ENCODE measurements at places on chromosomes 2 and 18. TPM values are rescaled to one million over a fixed set of nuclear protein-coding genes. Genes with fewer than 3 reads are reported as not detected.

UGGT1 gene
- 63.8 TPM for total RNA-seq

- no peak for DNase-seq
Measured at GRCh38 chr2:171406044-171406443, 27.7 kb downstream of the METTL8 start.

DNA sequence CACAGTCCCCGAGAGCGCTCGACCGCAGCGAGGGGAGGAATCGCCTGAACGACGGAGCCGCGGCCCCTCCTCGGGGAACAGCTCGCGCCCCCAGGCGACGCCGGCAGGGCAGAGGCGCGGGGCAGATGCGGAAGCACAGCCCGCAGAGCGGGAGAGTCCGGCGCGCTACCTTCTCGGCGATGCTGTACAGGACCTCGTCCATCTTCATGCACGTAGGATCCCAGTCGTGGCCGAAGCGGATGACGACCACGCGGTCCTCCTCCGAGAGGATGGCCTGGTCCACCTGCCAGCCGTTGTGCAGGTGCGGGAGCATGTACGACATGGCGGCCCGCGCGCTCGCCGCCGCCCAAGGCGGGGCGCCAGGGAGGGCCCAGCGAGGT lies 302 bp downstream of the TXNL4A start:
- DNase-seq = peak; percentile 35

KCNJ13 gene
- total RNA-seq = not detected

PID1 gene
- total RNA-seq = 0.84 TPM

- DNase-seq = no peak
Measured at GRCh38 chr2:182906454-182906853, 40.0 kb upstream of the FRZB start.

- DNase-seq = no peak
Measured at GRCh38 chr2:175931805-175932204, 70.3 kb downstream of the LNPK start.

- DNase-seq = peak; percentile 92
Measured at GRCh38 chr2:58601017-58601416, 359.9 kb upstream of the FANCL start.

DNA sequence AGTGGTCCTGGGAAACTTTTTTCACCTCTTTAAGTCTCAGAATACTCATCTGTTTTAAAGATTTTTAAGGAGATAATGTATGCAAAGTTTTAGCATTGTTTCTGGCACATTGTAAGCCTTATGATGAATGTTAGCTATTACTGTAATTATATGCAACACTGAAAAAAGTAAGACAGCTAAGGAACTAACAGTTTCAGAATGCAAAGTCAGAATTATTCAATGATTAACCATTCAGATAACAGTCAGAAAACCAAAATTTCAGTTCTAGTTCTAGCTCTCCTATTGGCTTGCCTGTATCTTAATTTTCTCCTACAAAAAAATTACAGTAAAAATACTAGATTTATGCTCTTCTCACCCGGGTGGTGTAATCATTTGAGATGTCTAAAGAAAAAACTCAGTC lies 101.1 kb downstream of the SLC4A10 start:
- DNase-seq = no peak

DAW1 gene
- total RNA-seq = 1.0 TPM

- DNase-seq = peak; percentile 14
Measured at GRCh38 chr2:183283209-183283608, 159.0 kb downstream of the NUP35 start.

GRCh38 chr2:199378948-199379650 lies 78.6 kb downstream of the SATB2 start:
- peak; percentile 85 for DNase-seq

DNA sequence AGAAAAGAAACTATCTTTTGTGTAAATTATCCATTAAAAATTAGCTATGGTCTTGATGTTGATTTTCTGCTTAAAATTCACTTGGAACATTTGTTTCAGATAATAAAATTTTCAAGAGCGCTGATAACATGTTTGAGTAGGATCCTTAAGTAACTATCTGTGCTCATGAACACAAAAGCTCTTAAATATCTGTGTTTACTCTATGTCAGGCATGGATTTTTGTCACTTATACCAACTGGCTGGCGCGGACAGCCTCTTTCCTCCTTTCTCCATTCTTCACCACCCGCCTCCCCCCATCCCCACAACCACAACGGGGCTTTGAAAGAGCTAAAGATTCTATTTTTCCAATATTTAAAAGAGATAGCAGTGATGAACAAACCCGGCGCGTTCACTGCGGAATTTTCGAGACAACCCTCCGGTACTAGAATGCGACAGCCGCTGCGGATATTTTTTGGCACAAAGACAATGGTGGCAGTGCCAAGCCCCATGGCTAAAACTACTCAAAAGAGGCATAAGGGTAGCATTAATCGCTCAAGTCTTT lies 181.5 kb downstream of the TCF4 start:
- no peak for DNase-seq

- no peak for DNase-seq
Measured at GRCh38 chr18:27712066-27712465, 464.9 kb downstream of the CDH2 start.

- DNase-seq = no peak
Measured at GRCh38 chr2:189144700-189145211, 34.8 kb downstream of the COL5A2 start.

- DNase-seq = no peak
Measured at GRCh38 chr2:75432761-75433361, 127.9 kb downstream of the EVA1A start.

GRCh38 chr18:33369711-33370449 lies 70.6 kb downstream of the CCDC178 start:
- DNase-seq = no peak

GRCh38 chr18:3924455-3924854 lies 474.5 kb downstream of the TGIF1 start:
- no peak for DNase-seq

DNA sequence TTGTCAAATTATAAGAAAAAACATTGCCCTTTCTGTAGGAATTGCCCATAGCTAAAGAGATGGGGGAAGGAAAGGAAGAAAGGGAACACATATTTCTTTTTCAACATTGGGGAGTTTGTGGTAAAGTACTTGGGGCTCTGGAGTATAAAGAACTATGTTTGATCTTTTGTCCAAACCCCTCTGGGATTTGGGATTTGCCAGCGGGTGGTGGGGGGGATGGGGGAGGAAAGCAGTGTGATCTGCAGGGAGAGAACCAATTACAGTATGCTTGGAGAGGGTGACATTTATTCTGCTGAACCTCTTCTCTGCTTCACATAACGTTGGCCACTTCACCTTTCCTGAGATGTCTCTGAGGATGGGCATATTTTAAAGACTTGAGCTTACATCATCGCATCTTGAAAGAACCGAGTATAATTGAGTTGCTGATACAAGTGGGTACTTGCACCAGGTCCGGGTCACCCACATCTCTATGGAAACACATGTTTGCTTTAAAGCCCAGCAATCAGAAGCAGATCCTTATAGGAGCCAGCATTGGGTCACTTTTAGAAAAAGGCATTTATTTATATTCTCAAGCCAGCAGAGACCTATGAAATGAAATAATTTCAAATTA lies 73.1 kb downstream of the SPATS2L start:
- no peak for DNase-seq

DNA sequence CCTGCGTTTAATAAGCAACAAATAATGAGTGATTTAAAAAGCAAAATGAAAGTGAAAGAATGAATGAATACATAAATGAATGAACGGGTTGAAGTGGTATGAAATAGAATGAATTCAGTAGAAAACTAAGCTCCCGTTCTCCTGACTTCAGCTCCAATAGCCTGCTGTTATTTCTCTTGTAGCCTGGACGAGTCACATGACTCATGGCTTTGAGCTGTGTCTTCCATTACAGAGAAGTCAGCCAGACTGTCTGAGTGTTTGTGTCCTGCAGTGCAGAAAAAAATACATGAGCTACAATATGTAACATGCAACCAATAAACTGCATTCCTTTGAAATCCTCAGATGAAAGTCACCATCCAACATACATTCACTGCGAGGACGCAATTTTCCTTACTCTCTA lies 21.2 kb downstream of the SCG2 start:
- DNase-seq = no peak

CLEC4F gene
- total RNA-seq = not detected

RNU2-63P gene
- total RNA-seq = not detected

DNA sequence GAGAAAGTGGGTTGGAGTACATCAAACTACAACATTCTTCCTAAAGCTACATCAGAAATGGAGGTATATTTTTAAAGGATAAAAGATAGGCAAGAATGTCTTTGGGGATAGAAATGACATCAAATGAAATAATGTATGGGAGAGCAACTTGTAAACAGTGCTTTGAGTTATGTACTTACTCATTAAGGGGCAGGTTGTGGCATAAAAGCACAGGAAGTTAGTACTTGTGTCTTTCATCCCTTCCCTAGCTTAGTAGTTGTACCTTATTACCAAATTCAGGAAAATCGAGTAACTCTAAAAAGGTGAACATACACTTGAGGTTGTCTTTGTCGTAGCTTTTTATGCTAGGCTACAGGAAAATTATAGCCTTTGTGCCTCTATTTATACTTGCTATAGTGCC lies 28.9 kb downstream of the PPP1CB start:
- DNase-seq = no peak

GREB1 gene
- total RNA-seq = 0.62 TPM

- DNase-seq = no peak
Measured at GRCh38 chr2:146632707-146633106, 1212.1 kb upstream of the ACVR2A start.

- DNase-seq = no peak
Measured at GRCh38 chr2:136209561-136210454, 91.9 kb upstream of the CXCR4 start.

CBLN2 gene
- total RNA-seq = not detected

DNA sequence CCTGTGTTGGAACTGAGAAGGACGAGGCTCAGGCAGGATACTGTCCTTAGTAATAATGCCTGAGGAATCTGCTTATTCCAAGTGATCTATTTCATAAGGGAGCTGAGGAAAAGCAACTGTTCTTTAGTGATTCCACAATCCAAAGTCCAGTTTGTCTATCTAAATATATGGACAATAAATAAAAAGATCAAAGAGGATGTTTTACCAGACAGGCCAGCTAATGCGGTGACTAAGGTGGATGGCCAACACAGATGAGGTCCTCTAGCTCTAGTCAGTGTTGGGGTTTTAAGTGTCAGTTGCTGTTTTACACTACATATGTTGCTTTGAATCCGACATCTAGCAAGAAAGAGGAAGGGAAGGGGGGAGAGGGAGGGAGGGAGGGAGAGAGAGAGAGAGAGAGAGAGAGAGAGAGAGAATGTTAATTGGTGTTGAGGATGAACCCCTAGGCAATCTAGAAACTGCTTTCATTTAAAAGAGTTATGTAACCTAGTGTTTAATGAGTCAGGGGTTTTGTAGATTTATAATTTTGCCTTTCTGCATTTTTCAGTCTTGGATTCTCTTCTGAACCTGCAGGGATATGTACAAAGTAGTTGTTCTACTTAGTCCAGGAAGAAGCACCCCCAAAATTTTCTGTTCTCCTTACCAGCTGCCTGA lies 27.0 kb upstream of the SCN1A start:
- no peak for DNase-seq

CMPK2 gene
- 6.5 TPM for total RNA-seq

DNA sequence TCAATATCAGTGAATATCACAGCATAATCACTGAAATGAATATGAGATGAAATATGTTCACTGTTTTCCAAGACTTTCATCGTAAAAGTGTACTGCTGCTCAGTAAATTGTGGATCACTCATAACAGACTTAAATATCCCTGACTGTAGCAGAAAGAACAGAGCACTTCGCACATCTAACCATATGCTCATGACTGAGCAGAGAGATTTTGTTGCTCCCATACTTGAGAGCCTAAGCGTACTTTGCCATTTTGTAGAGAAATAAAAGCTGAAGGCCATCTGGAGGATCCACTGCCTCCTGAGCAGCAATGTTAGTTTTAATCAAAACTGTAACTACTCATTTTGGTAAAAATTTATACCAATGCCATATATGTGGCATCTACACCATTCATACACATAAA lies 243.5 kb downstream of the STK39 start:
- no peak for DNase-seq

ALPI gene
- not detected for total RNA-seq

CGREF1 gene
- total RNA-seq = 18.7 TPM

GLI2 gene
- 30.3 TPM for total RNA-seq

GRCh38 chr2:189837326-189837725 lies 53.1 kb downstream of the PMS1 start:
- no peak for DNase-seq

DNA sequence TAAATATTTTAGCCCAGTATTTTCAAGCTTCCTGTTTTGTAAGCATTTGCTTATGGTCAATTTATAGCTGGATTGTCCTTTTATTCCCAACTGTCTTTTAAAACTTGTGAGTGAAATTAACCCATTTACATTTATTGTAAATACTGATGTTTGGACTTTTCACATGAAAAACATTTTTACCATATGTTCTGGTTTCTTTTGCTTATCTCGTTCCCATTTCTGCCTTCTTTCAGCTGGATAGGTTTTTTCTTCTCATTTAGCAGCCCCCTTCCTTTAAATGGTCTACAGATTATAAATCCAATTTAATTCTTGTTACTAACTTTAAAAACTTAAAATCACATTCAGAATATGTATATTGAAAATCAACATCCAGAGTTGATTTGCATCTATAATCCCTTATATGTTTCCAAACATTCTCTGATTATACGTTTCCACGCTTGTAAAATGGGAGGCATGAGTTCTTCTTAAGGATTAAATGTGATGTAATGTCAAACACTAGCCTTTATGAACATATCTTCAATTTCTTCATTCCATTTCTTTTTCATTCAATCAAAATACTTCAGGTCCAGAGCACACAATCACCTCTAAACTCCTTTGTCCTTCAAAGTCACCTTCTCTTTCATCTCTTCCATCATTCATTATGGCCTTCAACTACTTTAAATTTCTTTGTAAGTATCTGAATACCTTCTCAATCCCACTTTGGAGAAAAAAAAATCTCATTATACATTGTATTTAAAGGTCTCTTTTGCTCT lies 1.1 kb upstream of the KDM3A start:
- DNase-seq = no peak

GRCh38 chr2:60526623-60527022 lies 26.8 kb downstream of the BCL11A start:
- DNase-seq = no peak

- no peak for DNase-seq
Measured at GRCh38 chr18:64180171-64180570, 31.3 kb upstream of the LINC00305 start.

Measured in PC-3 (cell line).